NCI-H1417 treated with DMSO at 0.1 percent for 48 hours (cell line): ENCODE measurements at places on chromosomes 6 and 20.

- DNase-seq = no peak
Observed at GRCh38 chr6:152119831-152120230, 312.3 kb downstream of the ESR1 start.

DNA sequence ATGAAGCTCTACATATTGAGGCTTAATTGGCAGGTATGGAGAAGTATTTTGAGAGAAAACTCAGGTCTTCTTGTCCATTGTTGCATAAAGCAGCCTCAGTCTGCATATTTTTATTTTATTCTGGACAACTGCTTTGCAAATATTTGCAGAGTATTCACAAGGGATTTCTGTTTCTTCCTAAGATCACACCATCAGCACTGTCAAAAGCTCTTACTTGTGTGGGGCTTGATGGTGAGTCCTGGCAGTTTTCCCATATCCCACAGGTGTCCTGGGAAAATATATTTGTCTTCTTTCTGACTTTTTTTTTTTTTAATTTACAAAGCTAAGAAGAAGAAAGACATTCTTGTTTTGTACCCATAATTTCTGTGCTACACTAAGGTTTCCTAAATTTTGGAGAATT, 16.9 kb upstream of the MLIP start:
- DNase-seq = no peak

DNA sequence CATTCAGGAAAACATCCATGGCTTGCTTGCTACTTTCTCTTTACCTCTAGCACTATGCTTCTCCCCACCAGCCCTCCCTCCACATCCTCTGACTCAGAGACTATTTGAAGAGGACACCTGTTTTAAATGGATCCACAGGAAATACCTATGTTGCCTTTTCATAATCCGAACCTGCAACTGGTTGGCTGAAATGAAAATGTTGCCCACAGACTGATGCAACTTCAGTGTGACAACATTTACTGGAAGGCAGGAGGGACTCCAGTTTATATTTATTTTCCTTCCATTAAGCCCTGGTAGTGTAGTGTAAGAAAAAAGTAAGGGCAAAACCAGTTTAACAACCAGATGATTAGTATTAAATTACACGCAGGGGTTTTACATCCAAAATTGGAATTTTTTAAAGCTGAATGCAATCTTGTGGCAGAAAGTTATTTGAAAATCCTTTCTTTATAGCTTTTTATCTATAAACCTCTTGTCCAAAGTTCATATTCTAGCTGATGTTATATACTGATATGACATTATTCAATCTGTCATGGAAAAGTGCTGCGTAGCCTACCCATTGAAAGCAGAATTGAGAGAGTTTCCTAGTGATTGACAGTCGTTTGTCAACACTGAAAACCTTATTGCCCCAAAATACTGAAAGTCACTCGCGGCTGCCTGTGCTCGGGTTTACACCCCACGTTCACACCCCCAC, 881 bp upstream of the AIG1 start:
- DNase-seq = no peak

DNA sequence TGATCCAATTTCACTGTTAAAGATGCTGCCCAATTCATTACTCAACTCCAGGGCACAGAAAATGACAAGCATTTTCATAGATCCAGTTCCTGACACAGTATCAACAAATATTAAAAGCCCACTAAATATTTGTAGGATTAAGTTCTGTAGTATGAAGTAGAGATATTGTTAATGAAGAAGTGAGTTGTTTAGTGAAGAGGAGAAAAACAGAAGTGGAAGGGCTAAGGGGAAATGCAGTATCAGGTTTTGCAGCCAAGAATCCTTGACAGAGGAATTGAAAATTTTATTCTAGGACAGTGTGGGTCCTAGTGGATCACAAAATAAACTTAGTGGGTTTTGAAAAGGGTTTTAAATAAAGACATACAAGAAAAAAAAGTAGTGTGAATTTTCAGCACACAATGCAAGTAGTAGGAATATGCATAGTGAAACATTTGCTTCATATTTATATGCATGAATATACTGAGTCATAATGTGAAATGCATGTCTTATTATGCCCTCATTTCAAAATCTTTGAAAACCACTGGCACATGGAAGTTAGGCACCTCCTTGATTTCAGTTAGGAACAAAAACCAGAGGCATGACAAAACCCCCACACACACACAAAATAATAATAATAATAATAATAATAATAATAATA, 338.6 kb downstream of the KHDRBS2 start:
- DNase-seq = no peak

DNA sequence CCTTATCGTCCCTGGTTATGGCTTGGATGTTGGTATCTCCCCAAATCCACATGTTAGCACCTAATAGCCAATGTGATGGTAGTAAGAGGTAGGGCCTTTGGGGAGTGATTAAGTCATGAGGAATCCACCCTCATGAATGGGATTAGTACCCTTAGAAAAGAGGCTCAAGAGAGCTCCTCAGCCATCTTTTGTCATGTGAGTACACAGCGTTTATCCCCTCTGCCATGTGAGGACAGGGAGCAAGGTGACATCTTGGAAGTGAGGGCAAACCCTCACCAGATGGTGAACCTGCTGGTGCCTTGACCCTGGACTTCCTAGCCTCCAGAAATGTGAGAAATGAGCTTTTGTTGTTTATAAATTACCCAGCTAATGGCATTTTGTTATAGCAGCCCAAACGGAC, 16.1 kb upstream of the SIRPB2 start:
- DNase-seq = no peak

DNA sequence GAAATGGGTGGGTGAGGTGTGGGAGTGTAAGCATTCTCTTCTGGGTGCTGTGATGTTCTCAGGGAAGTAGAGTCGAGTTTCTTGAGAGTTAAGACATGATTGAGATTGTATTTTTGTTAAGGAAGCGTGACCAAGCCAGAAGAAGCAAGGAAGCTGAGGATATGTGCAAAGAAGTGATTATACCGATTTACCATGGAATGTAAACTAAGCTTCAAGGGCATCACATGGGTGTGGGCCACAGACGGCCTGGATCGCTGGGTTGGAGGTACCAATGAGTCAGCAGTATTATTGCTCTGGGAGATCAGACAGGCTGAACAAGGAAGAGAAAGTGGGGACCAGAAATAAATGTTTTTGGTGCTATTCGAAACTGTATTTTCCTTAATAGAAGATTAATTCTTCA, 184.1 kb upstream of the GMDS start:
- no peak for DNase-seq

GRCh38 chr6:168384045-168385036, 56.6 kb upstream of the SMOC2 start:
- DNase-seq = no peak

DNA sequence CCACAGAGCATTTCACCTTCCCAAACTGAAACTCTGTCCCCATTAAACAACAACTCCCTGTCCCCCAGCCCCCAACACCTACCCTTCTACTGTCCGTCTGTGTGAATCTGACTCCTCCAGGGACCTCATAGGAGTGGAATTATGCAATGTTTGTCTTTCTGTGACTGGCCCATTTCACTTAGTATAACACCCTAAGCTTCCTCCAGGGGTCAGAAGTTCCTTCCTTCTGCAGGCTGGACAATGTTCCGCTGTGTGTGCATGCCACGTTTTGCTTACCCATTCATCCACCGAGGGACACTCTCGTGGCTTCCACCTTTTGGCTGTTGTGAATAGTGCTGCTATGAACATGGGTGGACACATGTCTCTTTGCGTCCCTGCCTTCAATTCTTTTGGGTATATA, 37.6 kb upstream of the MPC1 start:
- no peak for DNase-seq

DNA sequence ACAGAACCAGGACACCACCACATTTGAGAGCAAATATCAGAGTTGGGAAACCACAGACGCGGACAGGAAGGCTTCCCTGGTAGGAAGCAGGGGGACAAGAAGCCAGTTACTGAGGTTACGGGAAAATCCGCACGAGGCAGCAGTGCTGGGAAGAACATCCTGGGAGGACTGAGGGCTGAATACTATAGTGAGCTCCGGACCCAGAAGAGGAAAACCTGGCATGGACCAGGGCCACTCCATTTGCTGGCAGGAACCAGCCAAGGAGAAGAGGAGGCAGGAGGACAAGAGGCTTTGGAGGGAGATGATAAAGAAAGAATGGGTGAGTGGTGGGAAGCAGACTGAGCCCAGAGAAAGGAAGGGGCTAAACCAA, 6.1 kb upstream of the DSN1 start:
- DNase-seq = no peak

- no peak for DNase-seq
Observed at GRCh38 chr6:54516321-54516720, 208.1 kb downstream of the TINAG start.

DNA sequence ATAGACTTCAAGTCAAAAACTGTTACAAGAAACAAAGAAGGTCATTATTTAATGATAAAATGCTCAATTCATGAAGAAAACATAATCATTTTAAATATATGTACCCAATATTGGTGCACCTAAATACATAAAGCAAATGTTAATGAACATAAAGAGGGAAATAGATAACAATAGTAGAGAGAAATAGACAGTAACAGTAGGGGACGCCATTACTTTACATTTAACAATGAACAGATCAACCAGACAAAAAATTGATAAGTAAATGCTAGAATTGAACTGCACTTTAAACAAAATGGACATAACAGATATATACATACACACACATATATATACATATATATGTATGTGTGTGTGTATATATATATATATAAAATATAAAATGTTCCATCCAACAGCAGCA, 37.4 kb downstream of the IL22RA2 start:
- DNase-seq = no peak

DNA sequence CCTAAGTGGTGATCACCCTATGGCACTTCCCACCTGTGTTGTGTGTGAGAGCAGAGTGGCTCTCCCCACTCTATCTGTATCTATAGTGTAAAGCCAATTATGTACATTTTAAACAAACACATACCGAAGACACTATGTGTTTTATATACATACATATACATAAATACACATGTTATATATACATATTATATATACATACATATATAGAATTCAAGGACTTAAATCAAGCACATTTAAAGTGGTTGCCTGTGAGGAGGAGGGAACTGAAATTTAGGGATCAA, 246.6 kb downstream of the LY86 start:
- DNase-seq = no peak

DNA sequence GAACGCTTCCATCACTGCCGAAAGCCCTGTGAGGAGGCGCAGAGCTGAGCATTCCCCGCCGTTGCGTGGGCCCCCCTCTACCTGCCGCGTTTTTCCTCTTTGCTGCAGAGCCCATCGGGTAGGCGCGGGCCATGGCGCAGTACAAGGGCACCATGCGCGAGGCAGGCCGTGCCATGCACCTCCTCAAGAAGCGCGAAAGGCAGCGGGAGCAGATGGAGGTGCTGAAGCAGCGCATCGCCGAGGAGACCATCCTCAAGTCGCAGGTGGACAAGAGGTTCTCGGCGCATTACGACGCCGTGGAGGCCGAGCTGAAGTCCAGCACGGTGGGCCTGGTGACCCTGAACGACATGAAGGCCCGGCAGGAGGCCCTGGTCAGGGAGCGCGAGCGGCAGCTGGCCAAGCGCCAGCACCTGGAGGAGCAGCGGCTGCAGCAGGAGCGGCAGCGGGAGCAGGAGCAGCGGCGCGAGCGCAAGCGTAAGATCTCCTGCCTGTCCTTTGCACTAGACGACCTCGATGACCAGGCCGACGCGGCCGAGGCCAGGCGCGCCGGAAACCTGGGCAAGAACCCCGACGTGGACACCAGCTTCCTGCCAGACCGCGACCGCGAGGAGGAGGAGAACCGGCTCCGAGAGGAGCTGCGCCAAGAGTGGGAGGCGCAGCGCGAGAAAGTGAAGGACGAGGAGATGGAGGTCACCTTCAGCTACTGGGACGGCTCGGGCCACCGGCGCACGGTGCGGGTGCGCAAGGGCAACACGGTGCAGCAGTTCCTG, 693 bp downstream of the FAM50B start:
- no peak for DNase-seq

- DNase-seq = no peak
Observed at GRCh38 chr6:50966532-50966931, 147.9 kb downstream of the TFAP2B start.

GRCh38 chr6:11773013-11773412, 5.6 kb downstream of the ADTRP start:
- no peak for DNase-seq

DNA sequence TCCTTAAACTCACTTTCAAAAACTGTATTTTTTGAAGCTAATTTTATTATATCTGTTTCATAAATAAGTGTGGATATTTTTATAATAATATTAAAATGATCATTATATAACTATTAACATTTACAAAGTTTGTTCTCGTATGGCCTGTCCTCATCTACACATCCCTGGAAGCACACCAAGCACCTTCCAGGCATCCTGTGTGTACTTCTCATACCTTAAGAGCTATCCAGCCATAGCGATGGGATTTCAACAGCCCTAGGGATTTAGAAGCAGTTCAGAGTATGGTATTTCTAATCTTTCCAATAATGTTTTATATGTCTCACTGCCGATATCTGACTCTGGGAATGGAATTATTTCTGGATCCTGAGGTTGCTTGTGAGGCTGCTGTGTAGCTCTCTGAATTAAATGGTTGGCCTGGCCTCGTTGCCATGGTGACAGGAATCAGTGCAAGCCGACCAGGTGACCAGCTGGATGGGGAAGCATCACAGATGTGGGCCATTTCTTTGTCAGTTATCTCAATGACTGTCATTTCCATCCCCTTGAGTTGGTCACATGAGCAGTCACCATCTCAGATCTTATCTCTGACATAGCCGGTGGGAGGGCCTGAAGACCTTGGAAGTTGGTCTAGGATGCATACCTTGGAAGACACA, 265.2 kb upstream of the RIN2 start:
- peak; percentile 8 for DNase-seq

GRCh38 chr6:83247471-83247870, 54.3 kb downstream of the RWDD2A start:
- no peak for DNase-seq

GRCh38 chr6:86961455-86962200, 24.3 kb downstream of the HTR1E start:
- DNase-seq = no peak

DNA sequence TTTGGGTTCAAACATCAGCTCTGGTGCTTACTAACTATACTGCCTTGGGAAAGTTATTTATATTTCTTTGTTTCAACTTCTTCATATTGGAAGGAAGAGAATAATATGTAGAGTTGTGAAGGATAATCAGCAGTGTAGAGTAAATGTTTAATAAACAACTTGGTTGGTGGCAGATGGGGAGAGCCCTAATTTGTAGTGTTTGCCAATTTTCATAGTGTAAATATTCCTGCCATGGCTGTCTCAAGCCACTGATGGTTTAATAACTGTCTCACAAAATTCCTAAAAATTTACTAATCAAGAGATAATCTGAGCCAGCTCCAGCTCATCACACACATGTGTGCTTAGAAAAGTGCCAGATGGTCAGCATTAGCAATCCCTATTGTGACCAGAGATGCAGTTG, at the start of gene OR2H2:
TSS of gene OR2H2 (plus strand) at position 301 of the 400 bp plus-strand sequence. CDS start 2,824 bp downstream, outside the sequence.
- no peak for DNase-seq

- DNase-seq = no peak
Observed at GRCh38 chr6:1858196-1858595, 248.5 kb downstream of the FOXC1 start.

GRCh38 chr6:102950967-102951366, 1557.5 kb downstream of the GRIK2 start:
- no peak for DNase-seq

GRCh38 chr6:45877970-45878590, 137.6 kb downstream of the CLIC5 start:
- DNase-seq = no peak
